ENCODE measurements at places on chromosomes 3 and 15. TPM values are rescaled to one million over a fixed set of nuclear protein-coding genes. Genes with fewer than 3 reads are reported as not detected.

The FAM174B gene
- 0.44 TPM for polyA plus RNA-seq

The SLC24A5 gene
- polyA plus RNA-seq: not detected

DNA sequence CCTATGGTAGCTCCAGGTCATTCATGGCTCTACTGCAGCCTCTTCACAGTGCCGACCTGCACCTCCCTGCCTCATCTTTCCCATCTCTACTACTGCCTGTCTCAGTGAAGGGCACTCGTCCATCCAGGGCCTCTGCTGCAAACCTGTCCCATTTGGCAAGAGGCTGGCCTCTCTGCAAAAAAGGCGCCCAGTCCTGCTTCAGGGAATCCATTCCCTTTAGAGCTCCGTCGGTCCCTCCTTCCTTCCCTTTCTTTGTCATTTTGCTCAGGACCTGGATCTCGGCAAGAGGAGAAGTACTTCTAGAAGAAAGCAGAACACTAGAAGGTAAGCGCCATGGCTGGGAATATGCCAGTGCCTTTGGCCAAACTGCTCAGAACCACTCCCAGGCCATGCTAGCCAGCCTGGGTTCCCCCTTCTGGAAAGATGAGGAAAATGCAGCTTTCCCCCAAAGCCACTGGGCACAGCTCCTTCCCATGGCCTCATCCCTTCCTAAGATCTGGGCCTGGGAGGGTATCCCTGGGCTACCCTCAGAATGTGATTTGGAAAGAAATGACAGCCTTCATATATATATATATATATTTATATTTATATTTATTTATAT, 6.4 kb upstream of the ISL2 start:
- DNase-seq: peak; percentile 36

GRCh38 chr3:160279657-160280056, 54.4 kb downstream of the C3orf80 start:
- no peak for DNase-seq

DNA sequence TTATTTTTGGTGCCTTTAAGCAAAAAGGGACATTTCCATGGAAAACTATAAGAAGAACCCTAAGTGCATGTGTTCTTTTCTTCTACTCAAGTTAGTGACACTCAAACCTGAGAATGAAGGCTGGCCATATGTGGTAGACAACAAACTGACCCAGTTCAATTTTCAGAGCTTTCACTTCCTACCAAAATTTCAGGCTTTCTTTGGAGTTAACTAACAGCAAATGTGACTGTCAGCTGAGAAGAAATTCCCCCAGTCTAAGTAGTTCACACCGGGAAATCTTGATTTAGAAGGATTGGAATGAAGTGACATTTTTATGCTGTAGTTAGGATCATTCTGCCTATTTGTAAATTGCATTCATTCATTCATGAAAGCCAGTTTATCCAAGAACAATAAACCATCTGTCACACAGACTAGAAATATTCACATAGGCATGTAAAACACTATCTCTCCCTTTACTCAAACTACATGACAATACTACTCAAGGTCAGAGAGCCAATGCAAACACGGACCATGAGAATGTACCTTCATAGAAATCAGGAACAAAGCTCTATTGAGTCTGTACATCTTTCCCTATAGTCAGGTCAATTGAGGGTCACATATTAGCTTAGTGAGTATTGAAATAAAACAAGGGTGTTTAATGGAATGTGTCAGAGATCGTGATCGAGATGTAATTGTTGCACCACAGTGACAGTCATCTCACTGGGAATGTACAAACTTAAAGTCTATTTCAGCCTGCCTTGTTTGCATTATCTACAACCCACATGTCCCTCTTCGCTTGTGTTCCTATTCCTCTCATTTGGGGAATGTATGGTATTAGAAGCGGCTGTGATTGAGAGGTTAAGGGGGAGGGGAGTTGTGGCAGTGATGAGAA, 113.8 kb upstream of the TGFBR2 start:
- DNase-seq: peak; percentile 80

- DNase-seq: no peak
Measured at GRCh38 chr3:58092521-58092920, 84.3 kb downstream of the FLNB start.

DNA sequence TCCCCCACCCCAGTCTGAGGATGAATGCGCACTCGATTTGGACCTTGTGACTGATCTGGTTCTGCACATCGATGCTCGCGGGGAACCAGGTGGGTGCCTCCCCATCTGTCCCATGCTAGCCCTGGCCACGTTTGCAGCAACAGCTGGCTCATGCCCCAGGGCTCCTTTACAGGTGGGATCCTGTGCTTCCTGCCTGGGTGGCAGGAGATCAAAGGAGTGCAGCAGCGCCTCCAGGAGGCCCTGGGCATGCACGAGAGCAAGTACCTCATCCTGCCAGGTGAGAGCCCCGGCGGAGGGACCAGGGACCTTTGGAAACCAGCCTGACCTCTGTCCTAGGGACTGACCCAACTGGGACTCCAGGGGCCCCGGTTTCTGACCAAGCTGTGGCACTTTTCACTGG, 44.3 kb downstream of the DHX30 start:
- no peak for DNase-seq

The KNG1 gene
- polyA plus RNA-seq: not detected

The HIGD2B gene
- not detected for polyA plus RNA-seq

GRCh38 chr15:101048581-101049030, 129.4 kb downstream of the LRRK1 start:
- DNase-seq: no peak

All from mammary epithelial cell (primary cell).